ENCODE measurements at places on chromosomes 12 and 14. TPM values are rescaled to one million over a fixed set of nuclear protein-coding genes. Genes with fewer than 3 reads are reported as not detected.
A peak's percentile ranks its signal among the peaks of the same experiment; 100 is the strongest.

The NR1H4 gene
- total RNA-seq, result not detected

The TIMELESS gene
- 7.3 TPM for total RNA-seq

The ACTR6 gene
- total RNA-seq, result 26.6 TPM

The CELA1 gene
- total RNA-seq, result not detected

The SLC2A13 gene
- total RNA-seq, result 10.2 TPM

The CIROP gene
- not detected for total RNA-seq

DNA sequence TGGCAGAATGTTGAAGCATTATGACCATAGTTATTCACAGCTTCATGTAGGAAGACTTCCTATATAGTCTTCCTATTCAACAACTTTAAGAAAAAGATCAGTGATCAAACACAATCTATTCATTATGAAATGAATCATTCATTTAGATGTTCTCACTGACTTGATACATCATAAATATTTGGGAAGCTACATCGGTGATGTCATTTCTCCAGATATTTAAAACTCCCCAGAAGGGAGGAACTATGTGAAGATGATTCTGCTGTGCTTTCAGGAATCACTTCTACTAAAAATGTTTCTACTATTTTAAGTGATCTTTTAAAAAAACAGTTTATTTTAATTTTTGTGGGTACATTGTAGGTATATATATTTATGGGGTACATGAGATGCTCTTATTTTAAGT is 316.4 kb downstream of the BCAT1 start:
- no peak for DNase-seq
- no peaks in the 10 kb centered on the region for H3K27me3 ChIP-seq

DNA sequence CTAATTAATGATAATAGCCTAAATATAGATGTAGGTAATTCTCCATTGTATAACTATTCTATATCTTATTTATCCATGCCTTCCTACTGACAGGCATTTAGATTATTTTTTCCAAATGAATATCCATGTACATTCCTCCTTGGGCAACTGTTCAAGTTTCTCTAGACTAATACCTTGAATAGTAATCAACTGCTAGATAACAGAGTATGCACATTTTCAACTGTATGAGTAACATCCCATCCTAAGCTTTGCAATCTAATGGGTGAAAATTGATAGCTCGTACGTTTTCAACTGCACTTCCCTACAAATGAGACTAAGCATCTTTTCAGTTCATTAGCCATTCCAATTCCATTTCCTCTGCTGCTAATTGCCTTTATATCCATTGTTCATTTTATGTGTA is 37.0 kb downstream of the YAF2 start:
- H3K27me3 ChIP-seq, result no peaks in the 10 kb centered on the region
- no peaks in the 10 kb centered on the region for H3K36me3 ChIP-seq
- H3K4me1 ChIP-seq, result no peaks in the 10 kb centered on the region
- H3K4me3 ChIP-seq, result no peak overlapping the region
- no peak overlapping the region for H3K27ac ChIP-seq
- DNase-seq, result peak; percentile 32

- DNase-seq, result no peak
- H3K4me3 ChIP-seq, result no peak within 1 kb of the TSS
- no peaks in the 10 kb centered on the region for H3K36me3 ChIP-seq
- H3K27ac ChIP-seq, result no peak within 1 kb of the TSS
- no peaks in the 10 kb centered on the region for H3K4me1 ChIP-seq
- H3K27me3 ChIP-seq, result peaks cover 15% of the 10 kb centered on the region
Observed at GRCh38 chr14:103084021-103084919, at the start of gene LBHD2. TSS of gene LBHD2 (plus strand) at chr14:103084210. CDS start at chr14:103086013, 1,803 bp downstream.

DNA sequence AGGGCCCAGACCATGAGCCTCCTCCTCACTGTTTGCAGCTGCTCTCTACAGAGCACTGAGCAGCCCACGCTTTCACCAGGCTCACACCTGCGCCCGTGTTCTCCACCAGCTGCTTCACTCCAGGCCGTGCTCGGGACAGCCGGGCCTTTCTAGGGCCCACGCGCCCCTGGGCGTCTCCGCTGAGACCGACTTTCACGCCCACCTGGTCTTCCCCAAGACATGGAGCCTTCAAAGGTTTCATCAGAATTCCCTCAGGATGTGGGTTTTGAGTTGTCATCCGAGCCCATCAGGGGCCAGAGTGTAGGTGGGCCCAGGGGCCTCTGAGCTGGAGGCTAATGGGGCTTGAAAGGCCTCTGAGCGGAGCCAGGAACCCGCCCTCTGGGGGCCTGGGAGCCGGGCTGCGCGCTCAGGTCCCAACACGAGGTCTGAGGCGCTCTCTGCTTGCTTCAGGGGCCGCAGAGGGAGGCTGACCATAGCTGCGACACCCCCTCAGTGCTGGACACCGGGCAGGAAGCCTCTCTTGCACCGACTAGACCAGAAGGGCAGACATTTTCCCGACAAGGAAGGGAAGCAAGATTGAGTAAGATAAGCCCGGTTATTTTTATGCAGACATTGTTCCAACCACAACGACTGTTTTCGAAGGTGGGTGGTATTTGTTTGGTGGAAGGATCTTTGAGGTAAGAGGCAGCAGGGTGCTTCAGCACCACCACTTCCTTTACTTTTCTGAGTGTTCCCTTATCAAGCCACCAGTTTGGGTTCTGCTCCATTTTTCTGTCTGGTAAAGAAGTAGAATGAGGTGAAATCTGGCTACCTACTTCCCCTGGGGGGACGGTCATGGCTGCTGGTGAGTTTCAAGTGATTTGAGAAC is 125.0 kb upstream of the FUT8 start:
- no peaks in the 10 kb centered on the region for H3K36me3 ChIP-seq
- no peaks in the 10 kb centered on the region for H3K27me3 ChIP-seq
- H3K4me1 ChIP-seq, result peaks cover 28% of the 10 kb centered on the region
- DNase-seq, result no peak
